ENCODE measurements at places on chromosomes 11 and 22.
A peak's percentile ranks its signal among the peaks of the same experiment; 100 is the strongest.

DNA sequence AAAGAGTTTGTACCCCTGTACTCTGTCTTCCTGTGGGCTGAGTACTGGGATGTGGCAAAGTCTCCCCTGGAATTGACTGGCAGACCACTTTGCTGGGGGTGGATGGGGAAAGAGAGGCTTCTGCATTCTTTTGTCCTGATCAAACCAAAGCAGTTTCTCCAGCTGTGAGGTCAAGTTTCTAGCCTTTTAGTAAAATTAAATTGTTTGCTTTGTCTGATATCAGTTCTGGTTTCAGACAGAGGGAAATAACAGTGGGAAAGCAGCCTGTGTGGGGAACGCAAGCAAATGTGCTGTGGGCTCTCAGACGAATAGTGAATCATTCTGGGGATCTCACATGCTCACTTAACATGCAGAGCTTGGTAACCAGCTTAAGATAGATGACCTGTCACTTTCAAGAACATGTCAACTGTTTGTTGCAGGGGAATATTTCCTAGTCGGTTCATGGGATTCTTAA lies 151.6 kb downstream of the FAT3 start:
- DNase-seq = no peak

DNA sequence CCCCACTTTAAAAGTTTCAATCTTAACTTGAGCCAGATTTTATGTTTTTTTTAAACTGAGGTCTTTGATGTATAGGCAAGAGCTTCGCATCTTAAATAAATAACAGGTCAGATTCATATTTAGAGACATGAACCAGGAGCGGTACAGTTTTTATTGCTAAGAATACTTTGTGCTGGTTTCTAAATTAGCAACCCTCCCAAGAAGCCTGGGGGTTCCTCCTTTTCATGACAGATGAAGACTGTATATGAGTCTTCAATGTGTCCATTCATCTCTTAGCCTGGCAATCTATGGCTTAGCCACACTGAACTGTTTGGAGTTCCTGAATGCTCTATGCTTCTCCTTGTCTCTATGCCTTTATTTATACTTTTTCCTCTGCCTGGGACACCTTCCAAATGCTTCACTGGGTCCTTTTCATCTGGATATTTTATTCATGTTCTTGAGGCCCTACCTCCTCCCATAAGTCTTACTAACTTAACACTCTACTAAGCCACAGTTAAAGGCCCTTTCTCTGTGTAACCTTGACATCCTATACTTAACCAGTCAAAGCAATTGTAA lies 338.6 kb downstream of the INSC start:
- no peak for DNase-seq

DNA sequence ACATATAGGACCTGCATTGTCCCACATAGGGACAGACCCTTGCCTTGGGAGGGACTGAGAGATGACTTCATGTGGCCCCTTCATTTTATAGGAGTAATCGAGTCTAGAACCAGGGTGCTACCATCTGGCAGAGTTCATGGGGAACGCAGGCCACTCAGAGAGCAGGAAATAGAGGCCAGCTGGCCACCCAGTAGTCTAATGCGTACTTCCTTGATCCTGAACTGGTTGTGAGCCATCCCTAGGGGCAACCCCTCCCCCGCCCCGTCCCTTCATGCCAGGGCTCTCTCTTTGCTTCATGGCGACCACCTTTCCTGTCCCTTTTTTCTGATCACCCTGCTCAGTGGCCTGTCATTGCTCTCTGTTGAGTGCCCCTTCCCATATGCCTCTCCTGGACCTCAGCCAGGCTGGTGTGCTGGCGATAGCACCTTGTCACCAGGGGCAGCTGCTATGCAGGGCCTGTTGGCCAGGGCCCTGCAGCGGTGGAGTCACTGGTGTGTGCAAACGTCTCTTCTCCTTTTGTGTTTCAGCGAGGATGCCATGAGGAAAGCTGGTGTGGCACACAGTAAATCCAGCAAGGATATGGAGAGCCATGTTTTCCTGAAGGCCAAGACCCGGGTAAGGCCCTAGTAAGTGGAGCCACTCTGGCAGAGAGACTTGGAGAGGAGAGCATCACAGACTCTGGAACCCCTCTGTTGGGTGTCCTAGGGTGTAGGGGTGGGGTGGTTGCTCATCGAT lies 29.3 kb downstream of the MED15 start:
- no peak for DNase-seq

DNA sequence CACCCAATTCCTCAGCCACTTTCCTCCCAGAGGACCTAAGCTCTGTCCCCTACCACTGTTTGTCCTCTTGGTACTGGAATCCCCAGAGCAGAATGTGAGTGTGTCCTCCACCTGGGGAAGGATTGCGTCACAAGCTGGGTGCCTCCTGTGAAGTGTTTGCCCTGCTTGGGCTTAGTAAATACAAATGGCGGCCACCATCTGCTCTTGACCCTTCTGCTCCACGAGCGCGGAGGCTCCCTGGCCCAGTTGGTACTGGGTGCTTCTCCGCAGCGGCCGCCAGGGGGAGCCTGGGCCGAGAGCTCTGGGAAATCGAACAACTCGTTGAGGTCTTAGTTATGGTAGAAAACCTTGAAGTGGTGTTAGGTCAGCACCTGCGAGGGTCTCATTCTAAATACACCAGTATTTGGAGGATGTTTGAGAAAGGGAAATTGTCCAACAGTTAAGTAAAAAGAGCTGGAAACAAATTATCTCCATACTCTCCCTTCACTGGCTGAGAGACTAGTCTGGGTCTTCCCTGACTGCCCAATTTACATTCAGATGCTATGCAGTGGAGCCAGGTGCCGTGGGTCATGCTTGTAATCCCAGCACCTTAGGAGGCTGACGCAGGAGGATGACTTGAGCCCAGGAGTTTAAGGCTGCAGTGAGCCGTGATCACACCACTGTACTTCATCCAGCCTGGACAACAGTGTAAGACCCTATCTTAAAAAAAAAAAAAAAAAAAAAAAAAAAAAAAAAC lies 74.6 kb upstream of the TEAD1 start:
- DNase-seq = peak; percentile 86

- no peak for DNase-seq
Measured at GRCh38 chr11:57446055-57446454, 14.3 kb upstream of the RTN4RL2 start.

DNA sequence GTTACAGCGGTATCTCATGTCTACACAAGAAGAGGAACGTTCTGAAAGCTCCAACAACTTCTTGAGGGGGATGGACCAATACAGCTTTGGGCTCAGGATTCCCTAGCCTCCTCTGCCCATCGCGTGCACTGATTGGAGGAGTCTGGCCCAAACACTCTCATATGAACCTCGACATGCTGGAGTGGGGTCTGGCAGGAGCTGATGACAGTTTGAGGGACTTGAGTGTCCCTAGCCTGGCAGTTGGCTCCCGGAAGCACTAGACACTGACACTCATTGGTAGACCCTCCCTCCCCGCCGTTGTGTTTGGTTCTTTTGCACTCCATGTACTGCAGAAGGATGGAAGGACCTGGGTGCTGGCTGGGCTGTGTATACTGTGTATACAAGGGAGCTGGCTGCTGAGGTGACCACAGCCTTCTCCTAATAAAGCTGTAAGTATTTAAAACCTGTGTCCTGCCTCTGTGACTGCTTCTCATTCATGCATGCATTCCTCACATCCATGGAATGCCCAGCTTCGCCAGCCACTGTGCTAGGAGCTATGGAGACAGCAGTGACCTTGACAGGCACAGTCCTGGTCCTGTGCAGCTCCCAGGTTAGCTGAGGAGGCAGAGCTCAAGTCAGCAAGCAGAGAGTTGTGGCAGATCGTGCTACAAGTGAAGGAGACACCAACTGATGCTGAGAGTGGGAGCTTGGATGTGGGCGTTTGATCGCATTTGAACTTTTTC lies 27.9 kb downstream of the ADAMTS15 start:
- DNase-seq = no peak

DNA sequence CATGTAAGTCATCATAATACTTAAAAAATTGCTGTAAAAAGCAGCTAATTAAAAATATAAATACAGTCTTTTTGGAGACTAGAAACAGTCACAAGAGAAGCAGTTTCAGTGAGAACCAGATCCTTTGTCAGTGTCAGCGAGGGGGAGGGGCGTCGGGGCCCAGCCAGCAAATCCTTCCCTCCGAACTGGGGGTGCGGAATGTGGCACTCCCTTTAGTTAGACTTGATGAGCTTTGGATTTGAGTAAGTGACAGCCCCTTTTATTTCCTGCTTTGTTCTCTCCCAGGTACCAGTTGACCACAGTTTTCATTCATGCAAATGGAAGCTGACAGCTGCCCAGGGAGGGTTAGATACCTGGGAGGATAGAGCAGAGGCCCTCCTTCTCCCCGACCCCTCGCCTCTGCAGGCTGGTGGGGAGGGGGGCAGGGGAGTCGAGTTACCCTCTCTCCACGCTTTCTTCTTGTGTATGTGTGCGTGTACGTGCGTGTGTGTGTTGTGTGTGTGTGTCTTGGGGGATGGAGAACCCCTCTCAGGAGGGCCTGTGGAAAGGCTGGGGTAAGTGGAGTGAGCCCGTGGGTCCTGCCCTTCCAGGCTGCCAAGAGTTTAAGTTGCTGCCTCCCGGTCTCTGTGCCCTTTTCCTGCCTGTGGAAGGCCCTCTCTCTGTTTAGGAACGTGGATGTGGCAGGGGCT lies 38.3 kb downstream of the PTPRJ start:
- DNase-seq = peak; percentile 26

All from left lung (tissue), 14 donors.